ENCODE measurements at places on chromosomes 5 and 9.

GRCh38 chr9:712643-713042, 128.9 kb upstream of the DMRT1 start:
- DNase-seq = no peak

- DNase-seq = no peak
Measured at GRCh38 chr9:3880851-3881250, 355.1 kb upstream of the RFX3 start.

DNA sequence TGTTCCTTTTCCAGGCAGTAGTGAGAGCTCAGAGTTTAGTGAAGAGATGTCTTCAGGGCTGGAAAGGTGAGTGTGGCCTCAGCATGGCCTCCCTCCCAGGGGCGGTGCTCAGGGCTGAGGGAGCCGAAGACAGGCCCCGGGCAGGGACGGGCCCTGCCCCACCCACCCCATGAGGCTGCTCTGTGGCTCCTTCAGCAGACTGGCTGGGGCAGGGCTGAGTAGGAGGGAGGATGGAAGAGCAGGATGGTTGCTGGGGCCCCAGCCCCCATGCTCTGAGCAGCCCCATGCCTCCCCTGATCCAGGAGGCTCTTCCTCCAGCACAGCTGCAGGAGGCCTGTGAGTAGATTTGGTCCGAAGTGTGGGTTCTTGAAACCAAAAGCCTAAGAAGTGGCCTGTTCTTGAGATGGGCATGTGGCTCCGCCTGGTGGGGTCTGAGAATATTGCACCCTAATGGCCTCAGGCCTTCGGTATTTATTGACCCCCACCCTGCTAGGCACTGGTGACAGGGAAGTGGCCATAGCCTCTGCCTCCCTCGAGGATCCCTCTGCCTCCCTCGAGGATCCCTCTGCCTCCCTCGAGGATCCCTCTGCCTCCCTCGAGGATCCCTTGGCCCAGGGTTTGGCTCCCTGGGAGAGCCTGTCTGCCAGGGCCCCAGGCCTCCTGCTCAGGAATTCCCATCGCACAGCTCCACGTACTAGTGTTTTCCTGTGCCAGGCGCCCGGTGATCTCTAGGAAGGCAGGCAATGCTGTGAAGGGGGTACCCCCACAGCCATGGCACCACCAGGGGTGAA, 65.4 kb upstream of the GARNL3 start:
- peak; percentile 64 for DNase-seq

- DNase-seq = peak; percentile 24
Measured at GRCh38 chr5:173917788-173918786, 29.9 kb downstream of the CPEB4 start.

- DNase-seq = no peak
Measured at GRCh38 chr5:154771383-154771901, 16.3 kb downstream of the LARP1 start.

- DNase-seq = no peak
Measured at GRCh38 chr5:143302341-143303045, 101.0 kb downstream of the NR3C1 start.

GRCh38 chr5:122937914-122938313, 92.5 kb downstream of the SNX24 start:
- DNase-seq = no peak

- no peak for DNase-seq
Measured at GRCh38 chr9:25366906-25367305, 311.3 kb downstream of the TUSC1 start.

DNA sequence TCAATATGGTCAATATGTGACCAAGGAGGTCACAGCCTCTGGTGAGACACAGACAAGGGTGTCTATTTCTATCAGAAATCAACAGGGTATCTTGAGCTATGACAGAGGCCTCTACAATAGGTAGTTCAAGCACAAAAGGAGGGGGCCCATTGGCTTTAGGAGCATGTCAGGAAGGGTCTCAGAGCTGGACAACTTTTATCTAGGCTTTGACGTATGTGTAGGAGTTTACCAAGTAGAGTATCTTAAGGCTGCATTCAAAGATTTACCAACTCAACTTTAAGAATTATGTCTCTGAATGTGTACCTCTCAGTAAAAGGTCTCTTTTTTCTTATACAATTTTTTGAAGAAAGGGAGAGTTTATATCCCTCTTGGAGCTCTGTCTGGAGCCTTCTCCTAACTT, 297.2 kb downstream of the NSG2 start:
- no peak for DNase-seq

- no peak for DNase-seq
Measured at GRCh38 chr5:35274839-35275509, 44.7 kb upstream of the PRLR start.

GRCh38 chr9:96241391-96241809, 60.6 kb downstream of the HSD17B3 start:
- no peak for DNase-seq

DNA sequence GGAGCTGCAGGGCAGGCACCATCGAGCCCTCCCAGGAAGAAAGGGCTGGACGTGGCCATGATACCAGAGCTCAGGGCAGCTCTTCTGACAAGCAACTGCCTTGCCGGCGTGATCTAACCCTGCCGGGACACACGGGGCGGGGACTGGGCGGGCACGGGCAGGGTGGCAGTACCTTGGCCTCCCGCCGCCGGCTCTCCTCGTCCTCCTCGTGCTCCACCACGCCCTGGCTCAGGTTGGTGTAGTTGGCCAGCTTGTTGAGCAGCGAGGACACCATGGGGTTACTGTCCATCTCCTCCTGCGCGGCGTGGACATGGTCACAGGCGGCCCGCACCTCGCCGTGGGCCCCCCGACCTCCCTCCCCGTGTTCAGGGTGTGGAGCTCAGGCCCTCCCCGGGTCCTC, 18.5 kb downstream of the SLC12A7 start:
- no peak for DNase-seq

DNA sequence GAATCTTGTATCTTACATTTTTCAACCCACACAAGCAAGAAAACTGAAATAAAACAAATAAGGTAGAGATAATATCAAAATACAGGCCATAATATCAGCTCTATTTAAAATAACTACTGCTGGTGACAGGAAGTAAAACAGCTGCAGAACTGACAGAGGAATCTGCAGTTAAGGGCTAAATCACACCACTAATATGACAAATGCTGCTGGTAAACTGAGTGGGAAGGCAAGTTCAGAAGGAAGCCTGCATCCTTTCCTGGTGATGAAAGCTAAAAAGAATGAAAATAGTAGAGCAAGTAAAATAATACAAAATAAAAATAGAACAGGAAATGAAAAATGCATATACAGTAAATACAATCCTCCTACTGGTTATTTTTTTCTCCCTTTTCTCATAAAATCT, 1293.7 kb upstream of the C9orf72 start:
- no peak for DNase-seq

DNA sequence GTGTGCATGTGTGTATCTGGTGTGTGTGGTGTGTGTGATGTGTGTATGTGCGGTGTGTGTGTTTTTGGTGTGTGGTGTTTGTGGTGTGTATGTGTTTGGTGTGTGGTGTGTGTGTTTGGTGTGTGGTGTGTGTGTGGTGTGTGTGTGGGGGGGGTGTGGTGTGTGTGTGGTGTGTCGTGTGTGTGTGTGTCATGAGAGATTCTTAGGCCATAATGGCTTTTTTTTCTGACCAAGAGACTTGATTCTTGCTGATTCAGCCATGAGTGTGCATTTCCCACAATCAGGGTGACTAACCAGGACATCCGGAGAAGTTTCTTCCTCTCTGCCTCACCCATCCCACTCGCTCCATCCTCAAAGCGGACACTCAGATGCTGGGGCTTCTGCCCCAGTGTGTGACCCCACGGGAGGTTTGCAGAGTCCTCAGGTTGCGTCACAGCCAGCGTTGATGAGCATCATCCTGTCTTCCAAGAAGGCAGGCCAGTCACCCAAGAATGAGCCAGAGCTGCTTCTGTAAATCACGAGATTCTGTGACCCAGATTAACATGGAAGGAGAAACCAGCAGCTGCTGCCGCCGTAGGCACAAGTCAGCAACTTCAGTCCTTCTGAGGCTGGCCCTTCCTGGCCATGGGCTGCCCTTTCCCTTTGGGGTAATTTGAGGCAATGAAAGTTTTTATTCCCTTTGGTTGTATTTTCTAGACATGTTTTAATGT, 12.5 kb upstream of the CTSL start:
- no peak for DNase-seq

DNA sequence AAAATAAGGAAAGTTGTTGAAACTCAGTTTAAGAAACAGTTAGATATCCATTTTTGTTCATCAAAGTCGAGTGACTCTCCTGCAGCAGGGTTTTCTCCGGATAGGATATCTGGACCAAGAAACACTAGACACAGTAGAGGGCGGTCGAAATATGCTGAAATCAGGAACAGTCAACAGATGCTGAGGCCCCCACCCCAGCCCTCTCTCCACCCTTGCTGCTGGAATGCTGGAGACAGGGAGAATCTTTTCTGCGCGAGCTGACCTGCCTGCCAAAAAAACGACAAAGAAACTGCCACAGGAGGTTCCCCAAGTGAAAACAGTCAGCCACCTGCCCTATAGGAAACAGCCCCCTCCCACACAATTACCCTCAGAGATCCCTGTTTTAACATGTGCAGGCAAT, 4.3 kb upstream of the IL13 start:
- no peak for DNase-seq

- DNase-seq = no peak
Measured at GRCh38 chr5:155735388-155735787, 591.6 kb upstream of the SGCD start.

- DNase-seq = no peak
Measured at GRCh38 chr5:60544142-60544541, 155.8 kb downstream of the DEPDC1B start.

DNA sequence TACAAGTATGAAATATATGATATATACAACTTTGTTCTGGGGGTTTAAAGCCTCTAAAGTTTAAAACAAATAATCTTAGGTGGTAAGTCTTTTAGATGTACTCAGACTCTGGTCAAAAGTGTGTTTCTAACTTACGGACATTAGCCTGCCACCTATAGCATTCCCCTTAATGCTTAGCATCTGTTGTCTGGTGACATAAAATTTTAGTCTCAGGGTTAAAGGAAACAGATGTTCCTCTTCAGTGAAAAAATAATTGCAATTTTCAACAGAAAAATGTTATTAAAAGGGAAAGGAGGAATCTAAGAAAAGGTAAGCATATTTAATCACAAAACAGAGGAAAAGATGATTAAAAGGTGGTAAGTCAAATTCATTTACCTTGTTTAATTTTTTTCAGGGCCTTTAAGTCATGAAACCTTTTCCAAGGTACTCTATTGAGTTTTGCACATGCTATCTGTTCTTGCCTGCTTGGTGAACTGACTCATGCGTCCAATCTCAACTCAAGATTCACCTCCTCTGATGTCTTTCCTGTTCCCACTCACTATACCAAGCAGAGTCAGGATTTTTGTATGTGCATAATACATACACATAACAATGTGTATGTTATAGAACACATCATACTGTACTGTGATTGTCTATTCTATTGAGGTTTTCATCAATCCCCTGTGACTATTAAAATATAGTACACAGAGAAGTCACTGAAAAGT, 7.9 kb downstream of the TMEM167A start:
- no peak for DNase-seq

DNA sequence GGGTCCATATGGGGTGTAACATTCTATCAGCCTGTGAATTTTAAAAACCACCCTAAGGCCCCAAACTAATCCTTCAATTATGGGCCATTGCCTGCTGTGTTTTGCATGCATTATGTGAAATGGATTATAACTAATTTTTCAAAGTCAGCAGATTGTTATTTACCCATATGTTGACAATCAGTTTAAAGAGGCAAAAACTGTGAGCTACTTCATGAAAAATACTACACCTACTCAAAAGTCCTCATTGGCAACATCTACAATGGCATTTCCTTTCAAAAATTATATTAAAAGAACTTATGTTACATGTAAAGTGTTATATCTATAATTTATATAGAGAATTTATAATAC, 49.0 kb upstream of the KIF2A start:
- no peak for DNase-seq

DNA sequence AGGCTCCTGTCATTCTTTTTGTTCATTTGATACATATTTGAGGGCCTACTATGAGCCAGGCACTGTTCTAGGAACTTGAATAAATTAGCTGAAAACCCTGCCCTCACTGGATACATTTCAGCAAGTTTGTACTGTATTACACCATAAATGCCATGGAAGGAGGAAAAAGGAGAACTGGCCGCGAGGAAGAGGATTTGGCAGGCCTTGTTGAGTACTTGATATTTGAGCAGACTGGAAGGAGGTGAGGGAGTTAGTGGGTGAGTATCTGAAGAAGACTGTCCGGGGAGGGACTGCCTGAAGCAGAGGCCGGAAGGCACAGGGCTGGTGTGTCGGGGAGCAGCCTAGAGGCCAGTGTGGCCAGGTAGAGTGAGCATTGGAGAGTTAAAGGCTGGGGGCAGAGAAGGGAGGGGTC, 4.5 kb downstream of the SNX30 start:
- DNase-seq = no peak

- DNase-seq = no peak
Measured at GRCh38 chr9:96219026-96219899, 82.7 kb downstream of the HSD17B3 start.

GRCh38 chr9:6675268-6675667, 29.7 kb upstream of the GLDC start:
- no peak for DNase-seq

- DNase-seq = no peak
Measured at GRCh38 chr9:133979273-133979920, 12.7 kb downstream of the VAV2 start.

DNA sequence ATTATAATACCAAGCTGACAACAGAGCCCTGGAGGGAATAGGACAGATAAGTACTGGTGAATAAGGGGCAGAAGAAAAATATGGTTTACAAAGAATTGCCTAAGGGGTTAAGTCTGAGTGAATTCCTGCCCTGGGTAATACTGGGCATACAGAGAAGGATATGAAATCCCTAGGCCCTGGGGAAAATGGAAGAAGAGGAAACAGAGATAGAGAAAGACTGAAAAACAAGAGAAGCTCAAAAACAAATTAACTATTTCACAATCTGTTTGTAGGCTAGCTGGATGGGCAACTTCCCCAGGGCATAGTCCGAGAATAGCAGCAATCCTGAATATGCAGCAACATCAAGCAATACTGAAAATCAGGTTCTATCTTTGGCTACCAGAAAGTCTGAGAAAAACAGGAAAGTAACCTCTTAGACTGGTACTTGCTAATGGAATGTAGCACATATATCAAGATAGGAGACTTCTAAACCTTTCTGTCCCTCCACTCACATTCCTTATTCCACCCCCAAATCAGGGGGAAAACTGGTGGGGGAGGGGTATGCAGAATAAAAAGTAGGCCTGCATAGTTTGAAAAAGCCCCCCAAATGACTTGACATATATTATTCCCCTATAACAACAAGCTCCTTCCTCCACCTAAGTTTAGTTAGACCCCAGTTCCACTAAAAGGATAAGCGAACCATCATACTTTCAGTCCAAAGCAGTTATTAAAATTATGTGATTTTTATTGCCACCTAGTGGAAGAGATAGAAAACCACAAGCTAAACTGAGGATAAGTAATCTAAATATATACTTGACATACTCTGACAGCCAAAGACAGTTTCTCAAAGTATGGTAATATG, 20.6 kb downstream of the SLC38A9 start:
- no peak for DNase-seq

Measured in stimulated activated CD4-positive, alpha-beta T cell treated with anti-CD3 and anti-CD28 coated beads, Interleukin-15, amount 100 ng/mL, for 1 hour (primary cell).